Cortex of kidney (tissue), 1 donor: ENCODE measurements at places on chromosomes 5 and 9.

GRCh38 chr9:123562844-123563346, 206.9 kb downstream of the CRB2 start:
- no peak for DNase-seq

DNA sequence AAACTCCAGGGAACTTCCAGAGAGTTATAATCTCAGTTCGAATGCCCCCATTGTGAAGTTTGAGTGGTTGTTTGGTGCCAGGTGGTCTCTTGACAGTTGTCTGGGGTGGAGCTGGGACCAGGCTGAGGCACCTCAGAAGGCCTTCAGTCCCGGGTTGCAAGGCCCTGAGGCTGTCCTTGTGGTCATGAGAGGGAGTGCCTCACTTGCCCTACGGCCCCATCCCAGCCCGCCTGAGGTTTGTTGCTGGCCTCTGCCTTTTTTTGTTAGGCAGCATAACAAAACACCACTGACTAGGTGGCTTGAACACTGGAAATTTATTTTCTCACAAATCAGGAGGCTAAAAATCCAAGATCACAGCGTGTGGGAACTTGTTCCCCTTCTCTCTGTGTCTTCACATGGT, 73.0 kb upstream of the PAPPA start:
- DNase-seq = no peak

DNA sequence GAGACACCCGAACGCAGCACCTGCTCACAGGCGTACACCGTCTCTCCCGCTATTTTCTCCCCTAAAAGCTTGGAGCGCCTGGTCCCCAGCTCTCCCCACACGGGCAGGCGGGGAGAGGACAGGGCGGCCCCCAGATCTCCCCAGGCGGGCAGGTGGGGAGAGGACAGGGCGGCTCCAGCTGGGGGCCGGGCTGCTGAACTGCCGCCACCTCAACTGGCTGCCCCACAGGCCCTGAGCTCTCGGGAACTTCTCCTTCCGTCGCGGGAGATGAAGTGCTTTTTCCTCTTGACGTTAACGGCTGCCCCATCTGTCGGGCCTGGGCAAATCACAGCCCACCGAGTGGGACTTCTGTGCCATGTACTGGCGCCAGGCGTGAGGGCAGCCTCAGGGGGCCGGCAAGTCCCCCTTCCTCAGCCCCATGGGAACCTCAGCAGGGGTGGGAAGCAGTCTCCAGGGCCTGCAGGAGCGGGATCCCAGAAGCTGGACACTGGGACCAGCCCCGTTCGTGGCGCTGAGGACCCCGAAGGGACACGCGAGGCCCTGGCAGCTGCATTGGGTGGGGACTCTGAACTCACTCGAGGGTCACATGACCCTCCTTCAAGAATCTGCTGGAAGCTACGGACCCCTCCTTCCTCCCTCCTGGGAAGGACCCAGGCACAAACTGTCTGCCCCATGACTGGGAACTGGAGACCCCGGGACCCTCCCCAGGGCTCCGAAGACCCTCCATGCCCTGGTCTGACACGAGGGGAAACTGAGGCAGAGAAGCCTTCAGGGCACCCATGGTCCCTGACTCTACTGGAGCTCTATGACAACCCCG, 5.7 kb upstream of the EGFL7 start:
- no peak for DNase-seq

- DNase-seq = no peak
Observed at GRCh38 chr5:73917433-73917832, 291.4 kb downstream of the ARHGEF28 start.

DNA sequence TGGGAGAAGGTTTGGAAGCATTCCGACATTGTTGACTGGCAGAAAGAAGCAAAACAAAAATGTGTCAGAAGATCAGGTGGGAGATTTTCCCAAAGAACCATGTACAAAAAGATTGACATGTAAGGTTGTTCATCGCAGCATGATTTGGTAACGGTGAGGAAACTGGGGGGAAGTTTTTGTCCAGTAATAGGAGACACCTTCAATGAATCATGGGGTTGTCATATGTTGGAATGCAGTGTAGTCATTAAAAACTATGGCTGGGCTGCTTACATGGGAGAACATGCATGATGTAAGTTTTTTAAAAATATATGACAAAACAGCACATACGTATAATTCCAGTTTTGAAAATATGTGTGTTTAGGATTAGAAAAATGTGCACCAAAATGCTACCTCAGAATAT, 50.5 kb downstream of the HSD17B3 start:
- DNase-seq = no peak

GRCh38 chr5:137871571-137871970, 3.9 kb downstream of the MYOT start:
- DNase-seq = no peak

GRCh38 chr5:153714798-153715197, 224.3 kb downstream of the GRIA1 start:
- DNase-seq = no peak

DNA sequence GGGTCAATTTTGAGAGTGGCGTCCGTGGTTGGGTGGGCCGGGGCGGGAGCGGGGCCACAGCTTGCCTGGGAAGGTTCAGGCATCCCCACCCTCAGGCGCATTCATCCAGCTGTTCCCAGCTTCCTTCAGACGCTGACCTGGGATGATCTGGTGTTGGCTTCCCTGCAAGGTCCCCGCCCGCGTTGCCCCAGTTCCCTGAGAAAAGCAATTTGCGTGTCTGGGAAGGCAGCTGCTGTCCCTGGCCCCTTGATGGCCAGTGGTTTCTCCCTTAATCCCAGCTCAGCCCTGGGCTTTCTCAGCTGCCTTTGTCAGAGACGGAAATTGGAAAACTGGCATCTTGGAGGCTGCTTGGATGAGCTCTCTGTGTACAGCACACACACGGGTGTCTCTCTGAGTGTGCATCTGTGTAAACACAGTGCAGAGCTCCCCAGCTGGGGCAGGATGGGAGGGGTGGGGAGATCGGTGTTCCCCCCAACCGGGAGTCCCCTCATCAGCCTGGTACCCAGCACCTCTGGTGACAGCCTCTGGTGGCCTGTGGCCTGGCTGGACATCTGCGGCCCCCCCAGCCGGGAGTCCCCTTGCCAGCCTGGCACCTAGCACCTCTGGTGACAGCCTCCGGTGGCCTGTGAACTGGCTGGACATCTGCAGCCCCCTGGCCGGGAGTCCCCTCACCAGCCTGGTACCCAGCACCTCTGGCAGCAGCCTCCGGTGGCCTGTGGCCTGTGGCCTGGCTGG, 94.0 kb downstream of the COL5A1 start:
- DNase-seq = no peak

GRCh38 chr5:113236536-113237288, 198.1 kb downstream of the TSSK1B start:
- no peak for DNase-seq

DNA sequence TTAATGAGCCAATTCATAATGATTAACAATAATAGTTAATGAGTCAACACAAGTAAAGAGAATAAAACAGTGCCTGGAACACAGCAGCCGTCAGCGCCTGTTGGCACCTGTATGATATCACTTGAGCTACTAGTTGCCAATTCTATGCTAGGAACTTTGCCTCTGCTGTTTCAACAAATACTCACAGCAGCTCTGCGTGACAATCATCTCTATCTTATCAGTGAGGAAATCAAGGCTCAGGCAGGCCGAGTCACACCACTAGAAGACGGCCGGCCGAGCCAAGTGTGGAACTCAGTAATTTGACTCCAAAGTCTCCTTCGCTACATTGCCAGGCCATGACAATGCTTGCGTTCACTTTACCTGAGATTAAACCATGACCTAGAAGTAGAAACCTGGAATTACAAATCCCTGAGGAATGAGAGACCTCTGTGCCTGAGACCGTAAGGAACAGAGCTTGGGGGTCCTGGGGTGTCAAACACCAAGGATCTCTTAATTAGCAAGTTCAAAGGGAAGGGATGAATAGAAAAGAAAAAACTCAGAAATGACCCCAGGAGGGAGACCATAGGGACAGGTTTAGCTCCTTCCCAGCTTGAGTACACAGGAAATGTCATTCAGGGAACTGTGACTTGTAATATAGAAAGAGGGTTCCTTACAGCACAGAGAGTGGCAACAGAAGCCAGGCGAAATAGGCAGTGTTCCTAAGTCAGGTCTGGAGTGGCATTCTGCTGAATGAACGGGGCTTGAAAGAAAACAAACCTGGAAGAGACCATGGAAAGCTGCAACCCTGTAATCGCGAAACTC, 109.1 kb downstream of the SUSD1 start:
- no peak for DNase-seq
